ENCODE measurements at places on chromosomes 11 and 22.

GRCh38 chr11:121464352-121464946 is 11.7 kb upstream of the SORL1-AS1 start:
- peak; percentile 54 for DNase-seq

- DNase-seq: no peak
These were observed 408.8 kb downstream of the INSC start for GRCh38 chr11:15523543-15523942.

- DNase-seq: no peak
These were observed 10.1 kb downstream of the FAM83F start for GRCh38 chr22:40004836-40005235.

GRCh38 chr11:44574610-44575287 is 9.3 kb downstream of the CD82 start:
- no peak for DNase-seq

DNA sequence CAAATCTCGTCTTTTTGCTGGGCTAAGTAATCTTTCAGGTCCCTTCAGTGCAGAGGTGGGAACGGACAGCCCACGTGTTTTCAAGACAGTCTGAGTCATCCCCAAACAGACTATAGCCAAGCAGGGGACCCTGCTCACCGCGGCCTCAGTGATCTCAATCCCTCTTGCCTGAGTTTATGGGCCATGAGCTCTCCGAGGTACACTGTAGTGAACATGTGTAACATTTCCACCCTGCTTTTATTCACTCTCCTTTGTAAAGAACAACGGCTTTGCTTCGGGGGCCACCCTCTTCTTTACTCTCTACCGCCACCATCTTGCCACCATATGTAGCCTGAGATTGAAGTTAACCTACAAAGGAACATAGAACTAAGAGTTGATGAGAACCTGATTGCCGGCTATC is 11.5 kb upstream of the KCTD14 start:
- no peak for DNase-seq

DNA sequence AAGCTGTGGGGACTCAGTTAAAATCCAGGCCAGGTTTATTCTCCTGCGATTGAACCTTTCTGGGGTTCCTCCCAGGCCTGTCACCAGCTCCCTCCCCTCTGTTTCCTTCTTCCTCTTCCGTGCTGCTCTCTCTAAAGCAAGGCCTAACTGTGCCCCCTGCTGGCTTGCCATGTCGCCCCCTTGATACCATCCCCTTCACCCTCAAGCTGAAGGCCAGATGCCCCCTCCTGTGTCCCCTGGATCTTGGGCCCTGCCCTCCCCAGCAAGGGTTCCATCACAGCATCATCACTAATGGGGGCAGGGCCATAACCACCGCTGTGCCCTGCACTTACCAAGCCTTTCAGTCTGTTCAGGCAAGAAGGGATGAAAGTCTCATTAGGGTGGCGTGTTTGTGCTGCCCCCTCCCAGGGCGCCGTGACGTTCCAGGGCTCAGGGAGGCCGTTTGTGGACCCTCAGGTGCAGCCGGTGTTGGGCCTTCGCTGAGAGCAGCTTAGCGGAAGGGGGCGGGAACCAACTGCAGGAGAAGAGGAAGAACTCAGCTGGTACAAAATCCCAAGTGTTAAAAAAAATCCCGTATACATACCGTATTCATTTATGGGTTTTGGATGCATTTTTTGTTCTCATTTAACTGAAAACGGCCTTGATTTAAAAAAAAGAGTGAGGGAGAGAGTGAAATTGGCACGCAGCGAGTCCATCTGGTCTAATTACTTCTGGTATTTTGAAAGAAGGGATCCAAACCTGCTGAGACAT is 69.9 kb downstream of the MPPED1 start:
- DNase-seq: no peak
